ENCODE measurements at places on chromosomes 6 and 20.

DNA sequence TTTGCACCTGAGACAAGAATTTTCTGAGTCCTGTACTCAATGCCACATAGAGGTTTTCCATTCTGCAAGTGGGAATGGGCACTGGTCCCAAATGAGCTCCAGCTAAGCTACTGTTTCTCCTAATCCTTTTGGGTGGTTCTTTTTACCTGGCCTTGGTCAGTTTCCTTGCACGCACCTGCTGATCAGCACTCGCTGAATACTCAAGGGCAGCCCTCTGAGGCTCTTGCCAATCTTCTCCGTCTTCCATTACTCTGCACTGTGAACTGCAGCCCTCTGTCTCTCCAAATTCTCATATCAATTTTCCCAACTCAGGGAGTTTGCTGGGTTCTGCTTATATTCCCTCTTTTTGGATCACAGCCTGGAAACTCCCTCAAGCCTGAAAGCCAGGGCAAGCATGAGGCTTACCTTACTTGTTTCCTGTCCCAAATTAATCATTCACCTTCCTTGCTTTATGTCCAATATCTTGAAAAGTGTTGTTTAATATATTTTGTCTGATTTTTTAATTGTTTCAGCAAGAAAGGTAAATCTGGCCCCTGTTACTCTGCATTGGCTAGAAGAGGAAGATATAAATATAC, 138.0 kb upstream of the TBX18 start:
- no peak for DNase-seq

DNA sequence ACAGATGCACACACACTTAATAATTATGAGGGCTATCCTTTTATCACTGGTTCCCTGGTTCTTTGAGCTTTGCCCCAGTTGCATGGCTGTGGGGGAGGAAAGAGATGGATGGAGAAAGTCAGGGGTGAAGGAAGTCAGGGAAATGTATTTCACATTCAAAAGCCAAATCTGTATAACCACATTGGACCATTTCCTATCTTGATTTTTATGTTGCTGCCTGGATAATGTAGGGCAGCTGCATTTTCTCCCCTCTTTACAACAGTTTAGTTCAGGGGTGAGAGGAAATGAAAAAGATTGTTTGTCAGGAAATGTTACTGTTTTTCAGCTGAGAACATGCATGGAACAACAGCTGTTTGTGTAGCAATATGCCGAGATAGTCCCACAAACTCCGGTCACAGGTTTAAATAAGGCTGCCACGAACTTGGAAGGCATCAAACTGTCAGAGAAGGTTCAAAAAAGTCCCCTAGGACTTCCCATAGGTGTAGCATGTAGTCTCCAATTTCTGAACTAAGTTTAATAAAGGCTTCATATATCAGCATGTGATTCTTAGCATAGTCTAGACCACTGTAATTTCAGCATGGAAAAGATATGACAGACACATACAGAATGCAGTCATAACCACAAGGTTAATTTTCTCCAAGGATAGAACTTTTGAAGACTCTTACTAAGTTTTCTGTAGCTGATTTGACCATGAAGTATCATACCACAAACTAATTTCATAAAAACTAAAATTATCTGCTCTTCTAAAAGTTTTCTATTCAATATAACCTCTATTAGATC, 82.1 kb upstream of the COL21A1 start:
- DNase-seq = no peak

GRCh38 chr20:3890999-3891929, 2.1 kb downstream of the PANK2 start:
- DNase-seq = no peak

- DNase-seq = peak; percentile 72
Observed at GRCh38 chr20:62795023-62795761, 1.1 kb upstream of the MRGBP start.

- DNase-seq = no peak
Observed at GRCh38 chr20:58923117-58923712, 57.8 kb upstream of the NELFCD start.

Data from SW 1271 (cell line).